ENCODE measurements at places on chromosomes 7 and 10.

DNA sequence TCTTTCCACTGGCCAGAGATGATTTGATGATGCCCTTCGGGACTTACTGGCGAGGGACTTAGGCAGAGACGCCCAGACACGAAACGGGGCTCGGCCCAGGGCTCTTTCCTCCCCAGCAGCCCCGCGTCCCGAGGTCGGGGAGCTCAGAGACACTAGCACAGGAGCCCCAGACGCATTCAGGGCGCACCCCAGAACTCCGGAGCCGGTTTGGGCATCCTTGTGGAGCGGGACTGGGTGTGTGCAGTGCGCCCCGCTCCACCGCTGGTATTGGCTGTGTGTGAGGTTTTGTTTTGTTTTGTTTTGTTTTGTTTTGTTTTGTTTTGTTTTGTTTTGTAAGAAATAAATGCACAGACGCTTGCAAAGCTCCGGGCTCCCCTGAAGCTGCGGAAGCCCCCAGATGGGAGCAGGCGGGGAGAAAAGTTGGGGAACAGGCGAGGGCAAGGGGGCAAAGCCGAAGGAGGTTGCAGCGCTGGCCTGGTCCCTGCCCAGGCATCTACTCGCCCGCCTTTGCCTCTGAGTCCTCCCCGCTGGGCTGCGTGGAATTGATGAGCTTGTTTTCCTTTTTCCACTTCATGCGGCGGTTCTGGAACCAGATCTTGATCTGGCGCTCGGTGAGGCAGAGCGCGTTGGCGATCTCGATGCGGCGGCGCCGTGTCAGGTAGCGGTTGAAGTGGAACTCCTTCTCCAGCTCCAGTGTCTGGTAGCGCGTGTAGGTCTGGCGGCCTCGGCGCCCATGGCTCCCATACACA lies 1.9 kb upstream of the HOXA5 start:
- no peak for DNase-seq

DNA sequence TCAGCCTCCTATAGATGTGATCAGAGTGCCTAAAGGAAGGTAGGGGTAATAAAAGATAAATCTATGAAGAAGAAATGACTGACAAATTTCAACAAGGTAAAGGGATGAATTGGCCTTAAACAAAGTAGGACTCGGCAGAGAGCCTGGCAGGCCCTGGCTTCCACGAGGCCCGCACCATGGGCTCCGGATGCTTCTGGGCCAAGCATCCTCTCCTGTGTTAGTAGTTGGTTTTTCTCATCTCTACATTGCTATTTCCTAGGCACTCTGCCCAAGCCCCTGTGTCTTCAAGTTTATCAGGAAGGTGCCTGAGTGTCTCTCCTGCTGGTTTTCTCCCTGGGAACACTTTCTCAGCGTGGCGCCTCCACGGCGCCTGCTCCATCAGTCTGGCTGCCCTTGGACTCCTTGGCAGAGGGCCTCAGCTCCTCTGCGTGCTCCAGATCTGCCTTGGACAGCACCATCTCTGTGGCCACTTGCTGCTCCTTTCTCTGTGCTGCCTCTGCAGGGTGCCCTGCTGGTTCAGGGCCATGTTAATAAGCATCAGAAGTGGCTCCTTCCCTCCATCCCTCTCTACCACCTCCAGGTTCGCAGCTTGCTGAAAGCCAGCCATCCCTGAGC lies 413.3 kb upstream of the DPP6 start:
- no peak for DNase-seq

- no peak for DNase-seq
These were observed 55.5 kb upstream of the STEAP1B start for GRCh38 chr7:22555476-22555875.

DNA sequence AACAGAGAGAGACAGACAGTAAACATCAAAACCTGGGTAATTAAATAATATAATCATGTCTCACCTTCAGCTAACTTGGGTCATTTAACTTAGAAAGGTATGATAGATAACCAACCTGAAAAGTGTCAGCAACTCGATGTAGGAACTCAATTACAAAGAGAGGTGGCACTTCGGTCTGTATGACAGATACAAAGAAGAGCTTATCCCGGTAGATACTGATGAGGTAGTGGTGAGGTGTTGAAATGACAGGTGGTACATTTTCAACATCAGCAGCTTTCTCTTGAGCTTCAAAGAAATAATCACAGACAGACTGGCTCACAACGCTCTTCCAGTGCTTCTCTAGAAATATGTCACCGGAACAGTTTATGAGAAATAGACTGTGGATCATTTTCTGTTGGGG lies 12.6 kb downstream of the AP3M1 start:
- DNase-seq, result no peak

GRCh38 chr10:130882906-130883305 lies 428.6 kb downstream of the TCERG1L start:
- no peak for DNase-seq

DNA sequence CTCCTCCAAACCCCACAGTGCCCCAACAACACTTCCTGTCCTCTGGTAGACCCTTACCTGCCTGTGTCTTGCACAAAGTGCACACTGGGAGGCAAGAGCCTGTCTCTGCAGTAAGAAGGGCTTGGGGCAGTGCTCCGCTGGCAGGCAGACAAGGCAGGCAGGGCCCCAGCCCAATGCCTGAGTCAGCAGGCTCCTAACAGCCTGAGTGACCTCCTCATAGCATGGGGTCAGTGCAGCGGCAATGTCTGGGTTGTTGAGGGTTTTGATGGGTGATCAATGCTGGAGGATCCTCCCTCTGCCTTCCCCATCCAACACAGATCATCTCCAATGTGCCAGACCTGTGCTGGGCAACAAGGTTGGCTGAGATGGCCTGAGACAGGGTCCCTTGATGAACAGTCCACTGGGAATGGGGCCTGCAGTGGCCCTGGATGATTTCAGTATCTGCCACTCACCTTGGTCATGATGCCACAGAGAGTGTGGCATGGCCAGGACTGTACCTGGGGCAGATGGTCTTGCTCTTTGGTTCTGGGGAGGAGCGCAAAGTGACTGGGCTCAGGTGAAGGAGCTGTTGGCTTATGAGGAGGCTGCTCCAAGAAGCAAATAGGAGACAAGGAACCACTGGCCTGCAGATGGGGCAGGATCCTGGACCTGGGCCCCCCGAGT lies 55.6 kb upstream of the CAMK2B start:
- no peak for DNase-seq

DNA sequence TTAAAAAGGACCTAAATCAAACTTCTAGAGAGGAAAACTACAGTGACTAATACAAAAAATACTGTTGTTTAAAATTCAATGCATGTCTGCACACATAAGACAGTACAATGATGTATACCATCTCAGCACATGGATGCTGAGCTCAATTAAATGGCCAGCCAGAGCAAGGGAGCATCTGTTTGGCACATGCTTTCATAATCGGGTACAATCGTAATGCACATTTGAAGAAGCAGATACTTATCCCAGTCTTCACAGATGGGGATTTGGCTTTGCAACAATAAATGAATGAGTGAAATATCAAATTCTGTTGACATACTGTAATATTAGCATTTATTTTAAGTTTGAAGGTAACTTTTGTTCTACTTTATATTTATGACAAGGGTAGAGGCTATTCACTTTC lies 187.8 kb downstream of the CRPPA start:
- no peak for DNase-seq

GRCh38 chr10:75925999-75926398 lies 494.6 kb downstream of the LRMDA start:
- no peak for DNase-seq
